ELR (cell line): ENCODE measurements at places on chromosomes 3 and 15.

DNA sequence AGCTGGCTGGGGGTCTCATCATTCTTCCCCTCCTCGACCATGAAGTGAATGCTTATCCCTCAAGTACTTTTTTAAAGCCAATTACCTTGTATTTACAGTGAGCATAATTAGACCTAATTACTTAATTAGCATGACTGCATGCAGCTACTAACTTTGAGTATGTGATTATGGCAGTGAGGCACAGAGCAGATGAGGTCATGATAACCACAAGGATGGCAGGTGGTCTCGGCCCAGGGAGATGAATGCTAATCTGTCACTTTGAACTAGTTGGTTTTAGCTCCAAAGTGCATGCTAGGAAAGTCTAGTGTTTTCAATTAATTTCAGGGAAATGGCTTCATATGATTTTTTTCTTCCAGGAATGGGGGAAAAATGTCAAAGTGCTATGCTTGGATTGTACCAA is 233.8 kb downstream of the NTRK3 start:
- DNase-seq: no peak

- peak; percentile 86 for DNase-seq
Measured at GRCh38 chr3:11642431-11643191, 1.1 kb downstream of the VGLL4 start.

DNA sequence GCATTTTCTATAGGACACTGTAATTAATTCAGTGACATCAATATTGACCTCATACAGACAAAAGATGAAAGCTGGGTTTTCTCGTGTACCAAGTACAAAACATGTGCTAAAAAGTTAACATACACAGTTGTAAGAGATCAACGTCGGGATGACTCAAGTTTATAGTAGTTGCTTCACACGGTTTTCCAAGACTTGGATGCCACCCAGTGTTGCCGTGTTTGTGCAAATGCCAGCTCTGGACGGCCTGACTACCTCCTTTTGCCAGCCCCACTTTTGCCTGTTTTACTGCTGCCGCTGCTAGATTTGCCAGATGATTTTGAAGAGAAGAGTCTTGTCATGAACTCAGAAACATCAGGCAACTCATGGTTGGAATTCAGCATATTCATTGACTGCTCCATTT is 17.6 kb downstream of the EMC7 start:
- DNase-seq: peak; percentile 54

DNA sequence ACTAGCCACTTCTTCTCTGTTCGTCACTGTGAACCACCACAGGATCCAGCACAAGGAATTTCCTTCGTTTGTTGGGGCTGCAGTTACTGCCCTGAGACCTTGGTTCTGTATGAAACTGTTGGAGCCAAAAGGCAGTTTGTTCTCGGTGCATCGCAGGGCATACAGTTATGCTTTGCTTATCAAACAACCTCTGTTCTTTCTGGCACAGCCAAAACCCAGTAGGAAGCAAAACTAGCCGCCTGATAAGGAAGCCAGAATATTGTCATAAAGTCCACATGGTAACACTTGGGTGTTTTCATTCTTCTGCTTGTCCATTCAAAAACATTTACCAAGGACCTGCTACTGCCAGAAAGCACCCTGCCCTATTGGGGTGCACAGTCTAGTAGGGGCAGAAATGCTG is 116.1 kb downstream of the RAB11A start:
- no peak for DNase-seq

- DNase-seq: peak; percentile 76
Measured at GRCh38 chr15:52523192-52523591, 5.5 kb downstream of the MYO5A start.

GRCh38 chr3:189311521-189311920 is 139.8 kb downstream of the TPRG1 start:
- no peak for DNase-seq

DNA sequence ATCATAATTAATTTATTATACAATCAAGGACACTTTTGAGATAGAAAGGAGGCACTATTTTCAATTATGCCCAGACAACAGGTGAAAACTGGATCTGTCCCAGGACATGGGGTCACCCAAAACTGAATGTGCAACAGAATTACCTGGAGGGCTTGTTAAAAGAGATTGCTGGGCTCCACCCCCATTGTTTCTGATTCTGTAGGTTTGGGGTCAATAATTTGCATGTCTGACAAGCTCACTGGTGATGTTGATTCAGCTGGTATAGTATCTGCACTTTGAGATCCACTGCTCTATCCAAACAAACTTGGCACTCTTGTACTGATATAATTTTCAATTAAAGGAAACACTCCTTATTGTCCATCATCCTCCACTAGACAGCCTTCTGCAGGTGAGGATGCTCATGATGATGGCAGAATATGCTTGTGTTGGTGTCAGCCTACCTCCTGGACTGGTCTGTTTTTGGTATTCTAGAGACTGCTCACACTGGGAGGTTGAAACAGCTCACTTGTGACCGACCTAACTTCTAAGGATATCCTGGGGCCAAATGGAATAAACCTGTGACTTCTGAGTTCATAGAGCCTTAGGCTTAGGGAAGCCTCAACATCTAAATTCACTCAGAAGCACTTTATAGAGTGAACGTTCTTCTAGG is 2.2 kb downstream of the P2RY14 start:
- no peak for DNase-seq

DNA sequence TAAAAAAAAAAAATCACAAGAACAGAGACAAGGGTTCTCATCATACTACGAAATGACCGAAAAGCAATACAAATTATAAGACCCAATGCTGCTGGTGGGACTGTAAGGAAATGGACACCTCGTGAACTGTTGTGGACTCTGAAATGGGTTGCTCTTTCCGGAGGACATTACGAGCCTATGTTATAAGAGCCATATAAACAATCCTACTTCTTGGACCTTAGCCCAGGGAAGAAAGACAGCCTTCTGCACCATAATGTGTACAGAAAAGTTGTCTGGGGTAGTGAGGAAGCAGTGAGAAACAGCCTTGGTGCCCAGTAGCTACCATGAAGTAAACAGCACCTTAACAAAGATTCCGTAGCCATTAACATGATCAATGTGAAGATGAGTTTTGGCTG is 2.7 kb downstream of the SLC22A14 start:
- no peak for DNase-seq

- DNase-seq: no peak
Measured at GRCh38 chr3:126552688-126553283, 5.9 kb downstream of the C3orf22 start.

- DNase-seq: no peak
Measured at GRCh38 chr3:10232137-10232536, 16.1 kb upstream of the TATDN2 start.

- no peak for DNase-seq
Measured at GRCh38 chr15:40293006-40293405, 10.1 kb upstream of the ANKRD63 start.

DNA sequence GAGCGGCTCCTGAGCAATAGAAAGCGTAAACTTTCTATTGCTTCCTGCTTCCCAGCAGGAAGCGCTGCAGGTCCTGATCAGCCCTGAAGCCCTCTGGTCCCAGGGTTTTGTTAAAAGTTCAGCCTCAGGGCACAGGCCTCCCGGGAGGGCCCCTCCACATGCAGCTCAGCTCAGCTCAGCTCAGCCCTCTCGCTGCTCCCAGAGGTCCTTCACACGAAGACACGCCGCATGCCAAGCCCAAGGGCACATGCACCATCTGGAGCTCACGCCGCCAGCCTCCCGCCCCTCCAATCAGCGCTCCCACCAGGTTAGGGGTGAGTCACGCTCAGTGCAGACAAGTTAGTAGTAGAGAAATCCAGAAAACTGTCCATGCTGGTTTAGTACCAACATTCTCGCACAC is 12.7 kb downstream of the TKT start:
- DNase-seq: peak; percentile 56

GRCh38 chr3:11717768-11718636 is 74.3 kb upstream of the VGLL4 start:
- peak; percentile 56 for DNase-seq

- no peak for DNase-seq
Measured at GRCh38 chr3:45280971-45281370, 54.9 kb upstream of the TMEM158 start.

DNA sequence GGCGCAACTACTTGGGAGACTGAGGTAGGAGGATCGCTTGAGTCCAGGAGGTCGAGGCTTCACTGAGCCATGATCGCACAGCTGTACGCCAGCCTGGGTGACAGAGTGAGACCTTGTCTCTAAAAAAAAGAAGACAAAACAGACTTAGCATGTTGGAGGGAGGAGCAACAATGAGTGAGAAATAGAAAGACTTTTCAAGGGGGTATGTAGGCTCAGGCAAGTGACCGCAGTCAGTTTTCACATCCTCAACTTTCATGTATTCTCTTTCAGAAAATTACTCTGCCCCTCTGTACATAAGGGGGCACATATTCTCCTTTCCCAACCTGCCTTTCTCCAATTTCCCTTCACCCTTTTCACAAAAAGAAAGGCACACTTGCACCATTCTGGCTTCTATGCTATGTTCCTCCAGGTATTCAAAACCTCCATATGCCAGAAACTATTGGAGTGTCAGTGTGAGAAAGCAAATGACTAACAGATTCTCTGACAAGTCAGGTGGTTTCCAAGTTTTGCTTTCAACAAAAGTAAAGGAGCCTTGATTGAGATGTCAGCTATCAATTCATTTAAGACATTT is 7.6 kb downstream of the NSUN3 start:
- no peak for DNase-seq

DNA sequence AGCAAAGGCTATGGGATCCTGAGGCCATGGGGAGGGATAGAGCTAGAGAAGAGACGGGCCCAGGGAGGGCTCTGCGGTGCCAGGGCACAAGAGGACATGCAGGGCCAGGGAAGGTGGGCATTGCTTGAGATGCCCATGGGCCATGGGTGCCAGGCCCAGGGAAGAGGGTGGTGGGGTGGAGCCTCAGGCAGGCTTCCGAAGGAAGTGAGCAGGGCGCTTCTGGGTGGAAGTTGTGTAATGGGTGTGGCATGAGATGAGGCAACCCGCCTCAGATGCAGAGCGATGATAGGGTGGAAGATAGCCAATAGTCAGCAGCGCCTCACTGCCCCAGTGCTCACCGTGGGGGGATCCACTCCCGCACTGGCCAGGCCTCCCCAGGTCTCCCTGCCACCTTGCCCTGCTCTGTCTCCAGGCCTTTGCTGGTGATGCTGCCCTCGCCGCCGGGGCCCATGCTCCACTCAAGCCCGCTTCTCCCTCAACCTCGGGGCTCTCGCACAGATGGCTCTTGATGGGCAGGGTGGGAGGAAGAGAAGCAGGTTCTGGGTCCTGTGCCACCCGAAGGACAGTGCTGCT is 51.4 kb downstream of the DNAJB8 start:
- DNase-seq: no peak

DNA sequence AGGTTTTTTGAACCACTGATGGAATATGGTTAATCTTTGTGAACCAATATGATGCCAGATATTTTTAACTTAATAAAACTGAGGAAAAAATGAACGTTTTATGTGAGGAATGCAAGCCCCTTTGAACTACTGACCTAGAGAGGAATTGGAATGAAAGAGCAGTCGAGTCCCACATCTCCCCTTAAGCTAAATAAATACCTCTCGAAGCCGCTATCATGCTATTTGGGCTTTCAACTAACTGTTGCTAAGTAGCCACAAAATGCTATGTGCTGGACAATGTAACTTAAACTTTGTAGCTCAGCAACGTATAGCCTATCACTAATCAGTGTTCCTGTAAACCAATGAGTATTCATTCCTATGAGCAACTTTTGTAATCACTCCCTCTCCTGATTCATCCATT is 1037.2 kb downstream of the SQOR start:
- no peak for DNase-seq
